Fibroblast of lung (primary cell): ENCODE measurements at places on chromosomes 2 and 18.

DNA sequence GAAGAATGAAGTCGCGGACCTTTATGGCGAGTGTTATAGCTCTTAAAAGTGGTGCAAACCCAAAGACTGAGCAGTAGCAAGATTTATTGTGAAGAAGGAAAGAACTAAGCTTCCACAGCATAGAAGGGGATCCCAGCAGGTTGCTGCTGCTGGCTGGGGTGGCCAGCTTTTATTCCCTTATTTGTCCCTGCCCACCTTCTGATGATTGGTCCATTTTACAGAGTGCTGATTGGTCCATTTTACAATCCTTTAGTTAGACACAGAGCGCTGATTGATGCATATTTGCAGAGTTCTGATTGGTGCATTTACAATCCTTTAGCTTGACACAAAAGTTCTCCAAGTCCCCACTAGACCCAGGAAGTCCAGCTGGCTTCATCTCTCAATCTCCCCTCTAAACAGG is 36.3 kb upstream of the EN1 start:
- no peak for DNase-seq

DNA sequence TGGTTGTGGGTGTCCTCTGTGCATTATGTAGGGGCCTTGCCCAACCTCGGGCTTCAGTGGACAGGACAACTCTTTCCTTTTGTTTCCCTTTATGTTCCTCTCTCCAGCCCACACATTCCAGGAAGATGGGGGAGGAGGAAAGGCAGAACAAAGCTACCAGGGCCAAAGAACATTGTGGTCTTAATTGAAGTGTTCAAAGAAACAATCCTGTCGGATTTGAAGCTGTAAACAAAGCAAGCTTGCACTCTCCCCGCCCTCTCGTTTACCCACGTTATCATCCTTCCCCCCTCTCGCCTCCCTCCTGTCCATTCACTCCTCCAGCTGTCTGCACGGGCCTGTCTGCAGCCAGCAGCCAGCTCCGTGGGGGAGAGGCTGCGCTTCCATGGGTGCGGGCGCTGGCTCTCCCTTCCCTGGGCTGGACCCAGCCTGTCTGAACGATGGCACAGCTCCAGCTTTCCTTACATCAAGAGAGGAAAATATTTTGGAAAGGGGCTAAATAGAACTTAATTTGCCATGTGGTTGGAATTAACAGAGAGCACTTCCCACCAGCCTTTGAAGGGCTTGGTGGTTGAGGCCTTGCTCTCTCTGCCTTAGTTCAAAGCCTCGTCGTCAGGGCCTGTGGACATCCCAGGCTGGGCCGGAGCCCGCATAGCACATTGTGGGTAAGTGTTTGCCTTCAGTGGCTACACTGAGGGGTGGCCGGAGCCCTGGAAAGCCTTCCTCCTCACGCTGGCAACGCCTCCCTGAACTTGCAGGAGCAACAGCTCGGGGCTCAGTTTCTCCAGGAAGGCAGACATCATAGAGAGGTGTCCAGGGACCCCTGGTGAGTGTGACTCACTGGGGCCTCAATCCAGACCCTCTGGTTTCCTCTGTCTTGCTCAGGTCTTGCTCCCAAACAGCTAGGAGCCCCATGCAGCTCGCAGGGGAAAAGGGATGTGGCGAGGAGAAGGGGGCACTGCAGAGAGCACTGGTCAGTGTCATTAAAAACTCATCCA is 60.6 kb upstream of the HS6ST1 start:
- DNase-seq, result peak; percentile 61

- peak; percentile 25 for DNase-seq
These were observed 16.9 kb downstream of the GPR75 start for GRCh38 chr2:53842891-53843290.

DNA sequence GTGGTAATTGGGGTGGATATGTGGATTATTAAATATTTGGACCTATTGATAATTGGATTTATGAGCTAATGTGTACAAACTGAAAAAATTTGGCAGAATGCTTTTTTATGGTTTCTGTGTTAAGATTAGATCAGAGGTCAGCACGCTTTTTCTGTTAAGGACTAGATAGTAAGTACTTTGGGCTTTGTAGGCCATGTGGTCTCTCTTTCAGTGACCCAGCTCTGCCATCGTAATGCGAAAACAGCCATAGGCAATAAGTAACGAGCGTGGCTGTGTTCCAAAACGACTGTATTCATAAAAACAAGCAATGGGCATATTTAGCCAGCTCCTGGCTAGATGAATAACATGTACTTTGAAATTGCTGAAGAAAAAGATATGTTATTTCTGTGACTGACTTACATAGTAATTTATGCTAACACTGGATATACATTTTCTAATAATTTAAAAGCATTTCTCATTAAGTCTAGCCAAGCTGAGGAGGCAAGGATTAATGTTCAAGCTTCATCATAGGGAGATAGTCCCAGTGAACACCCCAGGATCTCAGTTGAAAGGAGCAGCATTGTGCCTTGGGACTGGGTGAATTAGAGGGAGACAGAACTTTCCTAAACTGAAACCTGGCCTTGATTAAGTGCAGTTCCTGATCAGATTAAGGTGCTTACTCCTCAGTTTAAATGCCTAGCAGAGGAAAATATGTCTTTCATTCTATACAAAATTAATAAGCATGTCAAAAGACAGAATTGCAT is 20.0 kb downstream of the CCDC138 start:
- no peak for DNase-seq

GRCh38 chr2:136065907-136066306 is 52.0 kb downstream of the CXCR4 start:
- DNase-seq, result no peak

DNA sequence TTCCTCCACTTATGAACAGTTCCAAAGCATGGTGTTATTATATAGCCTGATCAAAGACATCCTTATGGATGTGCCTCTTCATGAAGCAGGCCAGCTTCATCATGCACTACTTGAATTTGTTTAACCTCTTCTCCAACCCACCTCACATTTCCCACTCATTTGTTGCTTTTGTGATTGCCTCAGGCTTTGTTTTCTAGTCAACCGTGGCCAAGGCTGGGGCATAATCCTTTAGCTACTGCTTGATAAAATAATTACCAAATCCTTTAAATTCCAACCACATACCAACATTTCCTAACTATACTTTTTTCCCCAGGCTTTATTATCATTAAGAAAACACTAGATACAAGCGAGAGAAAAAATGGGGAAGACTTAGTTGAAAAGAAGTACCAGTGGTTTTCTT is 39.6 kb upstream of the SCN1A start:
- peak; percentile 74 for DNase-seq

DNA sequence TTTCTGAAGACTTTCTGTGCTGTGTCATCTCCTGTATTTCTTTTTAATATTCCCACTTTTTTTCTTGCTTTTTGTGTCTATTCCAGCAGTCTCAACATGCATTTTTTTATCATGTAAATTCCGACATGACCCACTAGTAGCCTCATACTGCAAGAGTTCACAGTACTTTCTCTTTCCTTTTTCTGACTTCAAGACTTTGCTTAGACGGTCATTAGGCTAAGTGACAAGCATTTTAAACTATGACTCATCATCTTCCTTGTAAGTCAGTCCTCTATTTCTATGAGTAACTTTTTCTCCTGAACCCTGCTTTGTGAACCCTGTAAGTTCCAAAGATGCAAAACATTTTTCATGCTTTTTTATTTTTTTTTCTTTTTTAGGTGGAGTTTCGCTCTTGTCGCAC is 381.2 kb downstream of the TXNL1 start:
- DNase-seq, result peak; percentile 98
